Stimulated activated CD8-positive, alpha-beta memory T cell treated with anti-CD3 and anti-CD28 coated beads, Interleukin-4, amount 100 ng/mL, for 1 hour (primary cell): ENCODE measurements at places on chromosomes 5 and 9.

DNA sequence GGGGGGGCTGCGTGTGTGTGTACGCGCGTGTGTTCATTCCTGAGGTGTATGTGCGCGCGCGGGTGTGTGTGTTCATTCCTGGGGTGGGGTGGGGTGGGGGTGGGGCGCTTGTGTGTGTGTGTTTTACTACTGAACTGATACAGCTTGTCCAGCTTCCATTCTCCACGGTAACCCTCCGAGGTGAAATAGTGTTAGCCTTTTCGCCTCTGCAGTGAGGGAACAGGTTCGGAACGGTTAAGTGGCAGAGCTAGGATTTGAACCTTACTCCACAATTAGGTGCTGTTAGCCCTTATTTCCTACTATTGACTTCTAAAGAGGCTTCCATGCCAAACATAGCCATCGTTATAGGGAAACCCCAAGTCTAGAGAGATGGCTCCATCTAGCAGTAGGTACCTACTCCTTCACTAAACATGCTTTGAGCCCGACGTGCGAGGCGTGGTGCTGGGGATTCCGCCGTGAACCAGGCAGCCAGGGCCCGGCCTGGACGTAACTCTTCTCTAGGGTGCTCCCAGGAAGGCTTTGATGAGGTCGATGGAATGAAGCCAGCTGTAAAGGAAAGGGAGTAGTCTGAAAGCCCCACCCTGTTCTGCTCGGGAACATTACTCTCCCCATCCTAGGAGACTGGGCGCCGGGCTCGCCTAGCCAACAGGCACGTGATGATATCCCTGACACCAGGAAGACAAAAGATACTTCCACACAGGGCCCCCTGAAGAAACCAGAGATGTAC is 782 bp upstream of the SKP1 start:
- DNase-seq, result no peak

- no peak for DNase-seq
These were observed 228.8 kb downstream of the SMARCA2 start for GRCh38 chr9:2243666-2244555.

DNA sequence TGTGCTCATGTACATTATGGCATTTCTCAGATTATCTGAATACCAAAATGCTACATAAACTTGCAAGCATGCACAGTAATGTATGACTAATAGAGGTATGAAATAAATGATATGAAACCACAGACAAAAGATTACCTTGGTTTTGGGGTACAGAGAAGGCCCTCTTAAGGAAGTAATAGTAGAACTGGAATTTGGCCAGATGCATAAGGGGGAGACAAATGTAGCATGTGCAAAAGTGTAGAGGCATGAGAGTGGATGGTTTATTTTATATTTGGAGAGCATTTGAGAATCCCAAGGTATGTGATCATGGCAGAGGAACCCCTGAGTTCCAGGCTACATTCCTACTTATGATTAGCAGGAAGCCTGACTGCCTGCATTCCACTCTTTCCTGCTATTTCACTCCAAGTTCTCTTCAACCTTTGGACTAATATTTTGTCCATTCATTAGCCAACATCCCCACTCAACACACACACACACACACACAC is 74.2 kb downstream of the MAMDC2 start:
- no peak for DNase-seq

GRCh38 chr9:133928248-133928764 is 63.8 kb downstream of the VAV2 start:
- no peak for DNase-seq

DNA sequence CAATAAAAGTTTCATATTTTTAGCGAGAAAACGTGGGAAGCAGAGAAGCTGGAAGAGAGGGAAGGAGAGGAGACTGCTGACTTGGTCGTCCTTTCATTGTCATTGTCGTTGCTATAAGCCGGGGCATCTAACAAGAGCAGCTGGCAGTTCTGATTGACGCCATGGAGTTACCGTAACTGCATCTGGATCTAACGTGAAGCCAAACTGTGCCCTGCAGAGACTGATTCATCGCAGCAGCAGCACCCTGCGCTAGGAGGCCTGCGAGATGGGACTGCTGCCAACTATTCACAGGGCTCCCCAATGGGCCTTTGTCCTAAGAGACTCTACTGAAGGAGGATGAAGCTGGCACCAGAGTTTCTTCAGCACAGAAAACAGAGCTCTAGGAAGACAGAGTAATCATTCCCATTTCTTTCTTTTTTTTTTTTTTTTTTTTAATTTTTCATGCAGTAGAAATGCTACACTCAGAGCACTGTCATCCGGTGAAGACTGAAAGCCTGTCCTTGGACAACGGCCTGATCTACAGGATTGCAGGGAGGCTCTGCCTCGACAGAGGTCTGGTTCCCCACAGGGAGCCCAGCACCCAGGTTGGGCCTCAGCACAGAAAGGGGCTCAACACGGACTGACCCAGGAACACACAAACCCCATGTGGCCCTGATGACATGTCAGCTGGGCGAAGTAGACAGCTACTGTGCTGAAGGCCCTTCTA is 47.8 kb downstream of the RETREG1 start:
- DNase-seq, result no peak

GRCh38 chr9:84140535-84141101 is 160.0 kb downstream of the RMI1 start:
- DNase-seq, result no peak

- DNase-seq, result no peak
These were observed 25.9 kb downstream of the UGCG start for GRCh38 chr9:111922324-111923013.

GRCh38 chr5:37839407-37840052 is at the start of gene GDNF:
GDNF (minus strand) TSS chr5:37840041; CDS start chr5:37834796, 5,245 bp downstream.
- no peak for DNase-seq

- DNase-seq, result no peak
These were observed 341.4 kb upstream of the EDIL3 start for GRCh38 chr5:84725946-84726570.

- no peak for DNase-seq
These were observed 174.5 kb upstream of the ADAMTSL1 start for GRCh38 chr9:18299449-18299848.

DNA sequence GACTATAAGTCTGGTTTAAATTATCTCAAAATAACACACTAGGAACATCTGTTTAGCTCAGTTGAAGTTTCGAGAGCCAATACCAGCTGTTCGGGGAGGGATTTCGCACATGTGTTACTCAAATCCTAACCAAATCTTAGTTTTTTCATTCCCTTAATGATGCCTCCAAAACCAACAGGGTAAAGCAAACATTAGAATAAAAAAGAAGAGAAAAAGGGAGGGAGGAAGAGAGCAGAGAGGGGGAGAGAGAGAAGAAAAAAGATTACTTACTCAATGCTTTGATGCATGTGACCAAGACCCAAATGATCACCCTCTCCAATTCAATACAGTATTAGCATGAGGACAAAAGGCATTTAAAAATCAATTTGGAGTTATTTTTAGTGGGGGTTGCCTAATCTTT is 86.0 kb upstream of the NR5A1 start:
- DNase-seq, result no peak

DNA sequence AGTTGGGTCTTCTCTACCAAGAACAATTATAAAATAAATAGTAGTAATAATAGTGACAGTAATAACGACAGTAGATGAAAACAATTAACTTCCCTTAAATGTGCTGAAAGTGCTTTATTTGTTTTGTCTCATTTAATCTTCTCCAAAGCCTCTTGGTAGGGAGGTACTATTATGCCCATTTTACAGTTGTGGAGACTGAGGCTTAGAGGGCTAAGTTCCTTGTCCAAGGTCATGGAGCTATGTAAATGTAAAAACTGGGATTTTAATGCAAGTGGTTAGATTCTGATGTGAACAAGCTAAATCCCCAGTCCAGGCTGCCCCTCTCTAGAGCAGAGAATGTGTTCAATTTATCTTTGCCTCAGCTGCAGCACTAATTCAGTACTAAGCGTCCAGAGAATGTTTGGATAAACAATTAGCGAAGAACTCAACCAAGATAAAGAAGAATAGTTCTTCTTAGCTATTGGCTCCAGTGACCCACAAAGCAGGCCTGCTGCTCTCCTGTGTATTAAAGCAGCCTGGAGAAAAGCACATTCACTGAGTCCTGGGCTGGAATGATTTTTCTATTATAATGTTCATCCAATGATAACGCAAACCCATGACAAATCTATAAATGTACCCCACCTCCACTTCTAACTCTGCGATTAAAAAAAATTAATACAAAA is 68.8 kb downstream of the NPR3 start:
- no peak for DNase-seq

GRCh38 chr9:137459601-137460362 is 648 bp upstream of the NSMF start:
- DNase-seq, result no peak

DNA sequence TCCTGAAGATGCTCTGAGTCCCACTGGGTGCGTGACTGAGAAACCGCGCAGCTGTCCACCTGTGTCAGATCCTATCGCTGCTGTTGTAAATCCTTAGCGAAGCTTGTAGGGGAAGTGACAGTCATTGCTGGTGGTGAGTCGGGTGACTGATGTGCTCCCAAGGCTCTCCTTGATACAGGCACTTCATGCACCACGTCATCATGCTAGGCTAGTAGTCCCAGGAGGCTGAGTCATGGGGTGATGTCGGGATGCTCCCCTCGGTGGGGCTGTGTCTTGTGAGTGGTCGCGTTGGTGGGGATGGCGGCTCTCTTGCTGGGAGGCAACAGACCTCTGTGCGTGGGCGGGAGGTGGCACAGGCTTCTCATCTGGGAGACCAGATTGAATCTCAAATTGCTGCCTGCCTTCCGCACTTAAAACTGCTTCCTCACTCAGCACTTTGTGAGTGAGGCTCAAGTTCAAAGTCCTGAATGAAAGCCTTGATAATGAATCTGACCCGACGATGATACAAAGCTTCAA is 84.7 kb downstream of the CSNK1A1 start:
- no peak for DNase-seq

DNA sequence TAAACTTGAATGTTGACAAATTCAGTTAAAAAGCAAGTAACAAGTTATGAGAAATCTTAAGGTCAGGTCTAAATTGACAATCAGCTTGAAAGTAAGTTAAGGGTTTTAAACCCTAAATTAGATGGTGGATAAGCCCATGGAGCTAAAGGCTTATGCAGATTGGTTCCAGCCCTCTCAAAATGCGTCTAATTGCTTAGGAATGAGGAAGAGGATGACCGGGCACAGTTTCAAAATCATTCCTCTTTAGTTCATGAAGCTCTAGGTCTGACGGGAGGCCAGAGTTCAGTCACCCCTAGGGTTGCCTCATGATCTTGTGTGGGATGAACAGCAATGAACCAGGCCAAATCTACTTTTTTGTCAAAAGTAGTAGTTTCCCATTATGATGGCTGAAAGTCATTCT is 75.4 kb downstream of the SLC38A9 start:
- DNase-seq, result no peak
